ENCODE measurements at places on chromosomes 6 and 20. TPM values are rescaled to one million over a fixed set of nuclear protein-coding genes. Genes with fewer than 3 reads are reported as not detected.
A peak's percentile ranks its signal among the peaks of the same experiment; 100 is the strongest.

The MYCT1 gene
- 0.25 TPM for total RNA-seq

DNA sequence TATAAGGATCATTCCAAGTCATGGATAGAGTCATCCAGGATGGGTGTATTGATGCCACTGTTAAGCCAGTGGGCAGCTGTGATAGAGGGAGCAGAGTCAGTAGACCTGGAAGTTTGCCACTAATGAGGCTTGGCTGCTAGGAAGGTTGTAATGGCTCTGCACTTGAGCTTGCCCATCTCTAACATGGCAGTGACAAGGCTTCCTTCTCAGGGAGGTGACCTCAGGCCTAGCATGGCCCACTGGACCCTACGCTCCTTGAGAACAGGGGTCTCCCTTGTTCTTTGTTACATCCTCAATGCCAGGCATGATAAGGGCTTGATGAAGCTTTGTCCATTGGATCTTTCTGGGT lies 155.1 kb downstream of the CD83 start:
- DNase-seq = no peak
- no peak overlapping the region for H3K27ac ChIP-seq
- H3K36me3 ChIP-seq = no peaks in the 10 kb centered on the region
- H3K4me3 ChIP-seq = no peak overlapping the region

The SLC35F1 gene
- total RNA-seq = not detected

DNA sequence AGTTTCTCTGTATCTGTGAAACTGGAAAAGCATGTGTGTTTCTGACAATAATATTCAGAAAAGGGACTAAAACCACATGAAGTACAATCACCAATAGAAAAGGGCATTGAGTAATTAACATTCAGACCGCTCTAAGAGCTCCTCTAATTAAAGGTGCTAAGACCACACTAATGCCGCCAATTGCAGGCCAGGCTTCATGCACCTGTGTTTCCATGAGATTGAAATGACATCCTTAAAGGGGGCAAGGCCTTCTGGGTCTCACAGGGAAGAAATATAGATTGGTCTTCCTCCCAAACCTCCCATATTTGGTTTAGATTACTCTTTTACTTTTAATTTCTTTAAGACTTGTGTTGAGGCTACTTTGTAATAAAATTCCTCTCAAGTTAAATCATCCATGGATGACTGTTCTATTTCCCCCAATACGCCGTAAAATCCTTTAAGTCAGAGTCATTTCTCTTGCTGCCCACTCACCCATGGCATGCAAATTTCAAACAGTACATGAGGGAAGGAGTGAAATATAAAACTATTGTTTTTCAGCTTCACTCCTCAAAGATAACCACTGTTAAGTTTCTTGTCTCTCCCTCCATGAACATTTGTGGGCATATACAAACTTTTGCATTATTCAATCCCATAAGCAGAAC lies 110.6 kb downstream of the UBE3D start:
- no peaks in the 10 kb centered on the region for H3K27me3 ChIP-seq
- no peaks in the 10 kb centered on the region for H3K4me1 ChIP-seq
- no peak for DNase-seq
- H3K27ac ChIP-seq = no peak overlapping the region
- H3K36me3 ChIP-seq = no peaks in the 10 kb centered on the region

- H3K27me3 ChIP-seq = no peaks in the 10 kb centered on the region
- no peak for DNase-seq
- no peak overlapping the region for H3K4me3 ChIP-seq
- H3K4me1 ChIP-seq = no peaks in the 10 kb centered on the region
These were observed 256.7 kb upstream of the TCF21 start for GRCh38 chr6:133632206-133632605.

The LSM2 gene
- total RNA-seq = 30.6 TPM

- no peaks in the 10 kb centered on the region for H3K4me1 ChIP-seq
- no peak for DNase-seq
- no peak overlapping the region for H3K27ac ChIP-seq
- peaks cover 16% of the 10 kb centered on the region for H3K36me3 ChIP-seq
- H3K27me3 ChIP-seq = no peaks in the 10 kb centered on the region
These were observed 28.4 kb downstream of the SNPH start for GRCh38 chr20:1294497-1294896.

GRCh38 chr6:85775883-85776282 lies 133.2 kb upstream of the SYNCRIP start:
- no peak overlapping the region for H3K27ac ChIP-seq
- no peaks in the 10 kb centered on the region for H3K27me3 ChIP-seq
- H3K4me1 ChIP-seq = no peaks in the 10 kb centered on the region
- H3K36me3 ChIP-seq = no peaks in the 10 kb centered on the region
- DNase-seq = no peak

The RRAGD gene
- 4.4 TPM for total RNA-seq

GRCh38 chr6:56742122-56742791 lies 99.6 kb upstream of the DST start:
- H3K4me1 ChIP-seq = no peaks in the 10 kb centered on the region
- no peak overlapping the region for H3K4me3 ChIP-seq
- no peak overlapping the region for H3K27ac ChIP-seq
- no peaks in the 10 kb centered on the region for H3K36me3 ChIP-seq

GRCh38 chr20:33279261-33279910 lies 3.6 kb upstream of the BPIFB1 start:
- H3K27ac ChIP-seq = no peak overlapping the region
- H3K36me3 ChIP-seq = no peaks in the 10 kb centered on the region
- H3K27me3 ChIP-seq = peaks cover 41% of the 10 kb centered on the region
- DNase-seq = no peak
- H3K4me1 ChIP-seq = no peaks in the 10 kb centered on the region
- no peak overlapping the region for H3K4me3 ChIP-seq

DNA sequence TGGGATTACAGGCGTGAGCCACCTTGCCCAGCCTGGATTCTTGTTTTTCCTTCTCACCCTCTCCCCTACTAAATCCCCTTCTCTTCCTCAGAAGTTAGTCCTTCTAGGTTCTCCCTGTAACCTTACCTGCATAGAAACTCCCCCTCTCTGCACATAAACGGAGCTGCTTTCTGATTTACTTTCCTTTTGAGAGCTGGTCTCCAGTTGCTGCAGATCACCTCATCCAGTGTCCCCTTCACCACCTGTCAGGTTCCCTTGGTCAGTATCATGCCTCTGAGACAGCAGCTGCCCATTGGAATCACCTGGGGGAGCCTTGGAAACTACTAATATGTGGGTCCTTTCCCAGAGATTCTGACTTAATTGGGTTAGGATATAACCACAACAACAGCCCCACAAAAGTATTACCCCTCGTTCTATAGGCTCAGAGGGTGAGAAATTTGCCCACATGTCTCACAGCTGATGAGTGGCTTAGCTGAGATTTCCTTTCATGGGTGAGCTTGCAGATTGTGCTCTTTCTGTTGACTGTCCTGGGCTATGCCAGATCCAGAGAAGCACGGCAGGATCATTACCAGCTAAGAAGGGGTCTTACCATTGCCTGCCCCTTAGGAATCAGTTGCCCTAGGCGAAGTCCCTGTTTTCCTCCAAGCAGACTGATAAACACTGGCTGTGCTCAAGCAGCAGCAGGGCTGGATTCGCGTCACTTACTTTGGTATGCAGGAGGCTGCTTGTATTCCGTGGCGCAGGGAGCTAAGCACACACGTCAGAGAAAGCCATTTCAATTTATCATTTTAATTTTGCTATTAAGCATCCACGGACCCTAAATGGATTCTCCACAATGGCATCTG lies 51.3 kb downstream of the AKAP12 start:
- H3K4me3 ChIP-seq = no peak overlapping the region
- no peak overlapping the region for H3K27ac ChIP-seq
- H3K27me3 ChIP-seq = peaks cover 4% of the 10 kb centered on the region
- DNase-seq = no peak
- no peaks in the 10 kb centered on the region for H3K36me3 ChIP-seq

- H3K27ac ChIP-seq = no peak overlapping the region
- H3K36me3 ChIP-seq = no peaks in the 10 kb centered on the region
These were observed 210.4 kb upstream of the PHACTR1 start for GRCh38 chr6:12506159-12506558.

The BPIFB2 gene
- total RNA-seq = not detected

The NOX3 gene
- total RNA-seq = not detected

- no peaks in the 10 kb centered on the region for H3K27me3 ChIP-seq
- no peaks in the 10 kb centered on the region for H3K4me1 ChIP-seq
- no peak overlapping the region for H3K4me3 ChIP-seq
- no peak for DNase-seq
- no peak overlapping the region for H3K27ac ChIP-seq
These were observed 191.7 kb upstream of the BTBD3 start for GRCh38 chr20:11726026-11726425.

DNA sequence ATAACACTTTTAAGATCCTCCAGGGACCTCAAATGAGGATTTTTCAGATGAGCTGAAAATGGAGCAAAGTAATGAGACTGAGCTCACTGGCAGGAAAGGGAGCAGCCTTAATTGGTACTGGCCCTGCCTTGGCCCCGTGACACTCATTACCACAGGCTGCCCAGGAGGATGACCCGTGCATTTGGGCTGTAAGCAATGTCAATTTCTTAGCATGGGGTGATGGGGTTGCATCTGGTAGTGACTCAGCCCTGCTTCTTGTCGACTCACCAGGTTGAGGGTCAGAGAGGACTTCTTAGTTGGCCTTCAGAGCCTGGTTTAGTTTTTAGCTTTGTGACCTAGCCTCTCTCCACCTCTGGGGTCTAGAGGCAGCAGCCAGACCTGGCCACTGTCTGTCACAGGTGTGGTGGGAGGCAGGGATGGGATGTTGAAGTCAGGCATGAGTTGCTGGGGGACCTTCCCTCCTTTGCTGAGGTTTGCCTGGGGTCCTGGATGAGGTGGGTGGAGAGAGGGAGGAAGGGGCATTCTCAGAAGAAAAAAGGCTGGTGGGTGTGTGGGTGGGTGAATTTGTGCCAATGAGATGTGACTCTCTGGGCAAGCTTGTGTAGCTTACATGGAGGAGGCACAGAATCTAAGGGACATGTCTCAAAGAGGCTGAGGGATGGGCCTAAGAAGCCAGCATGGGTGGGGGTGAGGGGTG lies 25.9 kb upstream of the EPB41L1 start:
- H3K4me1 ChIP-seq = no peaks in the 10 kb centered on the region
- no peak overlapping the region for H3K4me3 ChIP-seq
- H3K27me3 ChIP-seq = peaks cover 6% of the 10 kb centered on the region
- no peak overlapping the region for H3K27ac ChIP-seq
- no peak for DNase-seq
- H3K36me3 ChIP-seq = no peaks in the 10 kb centered on the region

The MYLK4 gene
- total RNA-seq = 0.66 TPM

The MYBL2 gene
- total RNA-seq = 1.2 TPM

The COL21A1 gene
- not detected for total RNA-seq

GRCh38 chr20:62766716-62767115 lies 29.6 kb upstream of the MRGBP start:
- peaks cover 9% of the 10 kb centered on the region for H3K4me1 ChIP-seq
- DNase-seq = no peak
- H3K27me3 ChIP-seq = no peaks in the 10 kb centered on the region
- no peaks in the 10 kb centered on the region for H3K36me3 ChIP-seq

- H3K4me3 ChIP-seq = no peak overlapping the region
- no peak overlapping the region for H3K27ac ChIP-seq
- H3K36me3 ChIP-seq = no peaks in the 10 kb centered on the region
- DNase-seq = no peak
- H3K27me3 ChIP-seq = no peaks in the 10 kb centered on the region
These were observed 160.1 kb upstream of the PMEPA1 start for GRCh38 chr20:57869951-57870315.

DNA sequence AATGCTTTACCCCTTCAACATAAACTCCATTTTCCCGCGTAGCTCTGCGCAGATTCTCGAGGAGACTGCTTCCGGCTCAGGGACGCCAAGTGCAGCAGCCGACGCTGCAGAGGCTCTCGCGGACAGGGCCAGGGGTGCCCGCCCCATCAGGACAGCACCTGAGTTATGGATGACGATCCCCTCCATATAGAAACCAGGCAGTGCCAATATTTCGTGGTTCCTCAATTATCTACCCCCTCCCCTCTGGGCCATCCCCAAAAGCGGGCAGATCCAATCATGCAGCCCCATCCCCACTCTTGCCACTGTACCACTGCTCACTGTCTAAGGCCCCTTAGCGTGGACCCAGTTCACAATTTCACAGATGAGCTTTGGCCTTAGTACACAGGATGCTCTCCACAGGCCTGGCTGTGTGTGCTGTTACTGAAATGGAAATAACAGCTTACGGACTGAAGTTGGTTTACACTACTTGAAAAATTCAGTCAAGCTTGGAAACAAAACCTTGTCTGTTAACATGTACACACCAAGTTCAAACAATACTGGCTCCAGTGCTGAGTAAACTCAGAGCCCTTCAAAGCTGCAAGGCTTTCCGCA lies 74.5 kb downstream of the DACT2 start:
- DNase-seq = no peak
- no peaks in the 10 kb centered on the region for H3K36me3 ChIP-seq
- H3K27me3 ChIP-seq = no peaks in the 10 kb centered on the region

DNA sequence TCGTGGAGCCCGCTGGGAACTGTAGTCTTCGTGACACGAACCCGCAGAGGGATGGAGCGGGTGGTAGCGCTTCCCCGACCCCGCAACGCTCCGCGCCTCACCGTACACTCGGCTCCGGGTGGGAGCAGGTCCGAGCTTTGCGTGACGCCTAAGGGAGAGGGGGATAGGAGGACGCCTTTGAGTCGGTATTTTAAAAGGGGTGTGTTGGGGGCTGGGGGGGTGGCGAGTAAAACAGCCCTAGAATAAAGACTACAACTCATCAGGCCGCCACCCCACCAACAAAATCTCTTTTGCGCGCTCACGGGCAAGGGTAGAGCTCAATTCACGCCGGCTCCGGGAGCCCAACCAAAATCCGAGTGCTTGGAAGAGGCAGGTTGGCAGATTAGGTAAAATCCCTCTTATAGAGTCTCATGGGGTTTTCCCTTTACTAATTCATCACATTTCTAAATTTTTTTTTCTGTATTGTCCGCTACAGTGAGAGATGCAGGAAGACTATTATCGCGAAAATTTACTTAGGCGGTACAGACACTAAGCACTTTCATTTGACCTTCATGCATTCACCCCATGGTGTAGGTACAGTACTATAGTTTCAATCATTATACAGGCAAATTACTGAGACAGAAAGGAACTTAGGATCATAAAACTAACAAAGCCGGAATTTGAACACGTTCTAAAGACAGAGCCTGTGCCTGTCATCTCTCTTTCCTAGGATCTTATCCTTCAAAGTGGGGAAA lies 706 bp upstream of the SNX14 start:
- peak overlapping the region; percentile 80 for H3K4me3 ChIP-seq
- no peak for DNase-seq
- H3K36me3 ChIP-seq = no peaks in the 10 kb centered on the region
- H3K27me3 ChIP-seq = no peaks in the 10 kb centered on the region

GRCh38 chr6:127031511-127031910 lies 87.0 kb upstream of the RSPO3 start:
- H3K36me3 ChIP-seq = no peaks in the 10 kb centered on the region
- H3K4me3 ChIP-seq = no peak overlapping the region

GRCh38 chr6:143258945-143259344 lies 191.6 kb downstream of the ADAT2 start:
- no peak for DNase-seq
- H3K4me1 ChIP-seq = no peaks in the 10 kb centered on the region
- no peaks in the 10 kb centered on the region for H3K27me3 ChIP-seq
- no peaks in the 10 kb centered on the region for H3K36me3 ChIP-seq

- no peak within 1 kb of the TSS for H3K27ac ChIP-seq
- DNase-seq = no peak
- H3K4me1 ChIP-seq = peaks cover 7% of the 10 kb centered on the region
- peaks cover 2% of the 10 kb centered on the region for H3K27me3 ChIP-seq
These were observed at the start of gene ZNF311 for GRCh38 chr6:29005183-29005885. Gene ZNF311, minus strand, starts transcription at chr6:29005315. Its CDS starts 1,361 bp downstream, at chr6:29003954.

- no peaks in the 10 kb centered on the region for H3K4me1 ChIP-seq
- DNase-seq = peak; percentile 27
- peak overlapping the region; percentile 11 for H3K4me3 ChIP-seq
- peaks cover 3% of the 10 kb centered on the region for H3K27me3 ChIP-seq
These were observed 25.7 kb upstream of the BTBD3 start for GRCh38 chr20:11891776-11892545.

GRCh38 chr20:34907616-34908469 lies 31.4 kb downstream of the ACSS2 start:
- DNase-seq = no peak
- no peaks in the 10 kb centered on the region for H3K4me1 ChIP-seq

The OR2H1 gene
- total RNA-seq = not detected
